Progenitor cell of endocrine pancreas (in vitro differentiated cells): ENCODE measurements at places on chromosomes 12 and 14. TPM values are rescaled to one million over a fixed set of nuclear protein-coding genes. Genes with fewer than 3 reads are reported as not detected.

Gene R3HDM2
- total RNA-seq = 85.9 and 86.8 TPM in 2 replicates

Gene DACT1
- total RNA-seq = 5.5 and 8.2 TPM in 2 replicates

GRCh38 chr12:69851976-69852375, 26.9 kb downstream of the MYRFL start:
- no peak for DNase-seq

- DNase-seq = no peak
These were observed 11.7 kb downstream of the ELK3 start for GRCh38 chr12:96205908-96206307.

GRCh38 chr14:87155856-87156488, 837.0 kb downstream of the GALC start:
- no peak for DNase-seq

- no peak for DNase-seq
These were observed 13.1 kb upstream of the ABCD2 start for GRCh38 chr12:39632670-39633069.

GRCh38 chr12:22518060-22518719, 26.2 kb downstream of the C2CD5 start:
- no peak for DNase-seq
